ENCODE measurements at places on chromosomes 13 and 19.

- no peak for DNase-seq
These were observed 8.3 kb downstream of the ATP8A2 start for GRCh38 chr13:25380082-25380481.

DNA sequence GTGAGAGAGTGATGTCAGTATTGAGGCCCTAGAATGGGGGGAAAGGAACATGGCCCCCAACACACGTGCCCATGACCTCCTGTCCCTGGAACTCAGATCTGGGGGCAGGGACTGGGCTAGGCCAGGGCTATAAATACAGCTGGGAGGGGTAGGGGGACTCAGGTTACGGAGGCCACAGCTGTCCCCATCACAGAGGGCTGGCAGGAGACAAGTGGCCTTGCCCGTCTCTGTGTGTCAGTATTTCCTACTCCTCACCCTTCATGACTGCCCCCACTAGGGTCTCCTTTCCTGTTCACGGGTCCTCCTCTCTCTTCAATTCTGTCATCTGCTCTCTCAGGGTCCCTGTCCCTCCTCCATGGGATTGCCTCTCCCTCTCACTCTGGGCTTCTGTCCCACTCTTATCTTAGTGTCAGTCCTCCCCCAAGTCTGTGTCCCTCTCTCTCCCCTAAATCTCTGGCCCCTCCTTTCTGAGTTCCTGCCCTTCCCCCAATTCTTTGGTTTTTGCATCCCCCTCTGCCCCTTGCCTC lies 687 bp upstream of the HRC start:
- DNase-seq: no peak

DNA sequence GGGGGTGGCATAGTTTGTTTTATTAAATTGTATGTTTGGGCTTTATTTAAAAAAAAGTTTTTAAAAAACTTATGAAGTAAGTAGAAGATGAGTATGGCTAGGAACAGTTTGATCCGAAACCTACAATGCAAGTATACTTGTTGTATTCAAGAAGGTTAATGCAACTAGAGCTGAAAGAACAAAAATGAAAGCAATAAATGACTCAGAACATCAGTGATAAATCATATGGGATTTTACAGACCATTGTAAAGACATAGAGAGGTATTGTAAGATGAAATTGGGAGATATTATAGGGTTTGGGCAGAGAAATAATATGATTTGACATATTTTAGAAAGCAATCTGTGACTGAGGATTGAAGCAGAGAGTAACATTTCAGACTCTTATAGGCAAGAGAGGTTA lies 1135.3 kb downstream of the SLITRK5 start:
- DNase-seq: no peak

- DNase-seq: no peak
These were observed 459 bp downstream of the PRAM1 start for GRCh38 chr19:8501981-8502380.

DNA sequence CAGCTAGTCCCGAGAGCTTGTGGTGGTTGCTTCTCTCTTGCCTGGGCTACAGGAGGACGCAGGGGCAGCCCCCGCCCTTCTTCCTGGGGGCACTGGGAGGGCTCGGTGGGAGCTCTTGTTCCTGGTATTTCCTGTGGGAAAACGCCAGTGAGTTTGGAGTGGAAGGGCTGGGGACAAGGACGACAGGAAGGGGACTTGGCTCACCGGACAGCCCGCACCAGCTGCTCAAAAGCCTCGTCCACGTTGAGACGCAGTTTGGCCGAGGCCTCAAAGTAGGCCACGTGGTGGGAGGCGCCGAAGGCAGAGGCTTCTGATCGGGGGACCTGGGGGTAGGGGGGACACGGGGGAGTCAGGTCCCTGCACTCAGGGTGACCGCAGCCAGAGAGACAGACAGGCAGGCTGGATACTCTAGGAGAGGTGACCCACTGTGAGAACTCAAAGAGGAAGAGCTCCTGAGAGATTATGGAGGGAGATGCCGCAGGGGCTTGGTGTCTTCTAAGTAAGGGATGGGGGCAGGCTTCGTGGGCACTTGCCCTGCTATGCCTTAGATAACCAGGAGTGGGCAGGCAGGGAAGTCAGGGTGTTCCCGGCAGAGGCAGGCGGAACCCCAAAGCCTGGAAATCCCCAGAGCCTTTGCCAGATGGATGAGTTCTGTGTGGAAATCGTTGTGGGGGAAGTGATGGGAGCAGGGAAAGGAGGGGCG lies 4.3 kb downstream of the RRAS start:
- DNase-seq: no peak

DNA sequence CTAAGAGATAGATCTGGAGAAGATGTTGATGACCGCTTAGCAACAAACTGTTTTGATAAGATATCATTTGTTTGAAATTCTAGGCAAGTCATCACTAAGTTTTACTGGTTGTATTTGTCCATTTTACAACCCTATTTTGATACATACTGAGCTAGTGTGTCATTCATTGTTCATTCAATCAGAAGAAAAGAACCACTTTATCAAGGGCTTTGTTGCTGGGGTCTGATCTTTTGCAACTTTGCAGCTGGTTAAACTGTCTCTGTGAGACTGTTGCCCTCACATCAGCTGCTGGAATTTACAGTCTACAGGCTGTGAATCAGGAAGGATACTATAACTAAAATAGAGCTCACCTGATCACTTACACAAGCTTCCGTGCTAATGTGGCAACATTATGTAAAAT lies 290.5 kb downstream of the RFC3 start:
- no peak for DNase-seq

DNA sequence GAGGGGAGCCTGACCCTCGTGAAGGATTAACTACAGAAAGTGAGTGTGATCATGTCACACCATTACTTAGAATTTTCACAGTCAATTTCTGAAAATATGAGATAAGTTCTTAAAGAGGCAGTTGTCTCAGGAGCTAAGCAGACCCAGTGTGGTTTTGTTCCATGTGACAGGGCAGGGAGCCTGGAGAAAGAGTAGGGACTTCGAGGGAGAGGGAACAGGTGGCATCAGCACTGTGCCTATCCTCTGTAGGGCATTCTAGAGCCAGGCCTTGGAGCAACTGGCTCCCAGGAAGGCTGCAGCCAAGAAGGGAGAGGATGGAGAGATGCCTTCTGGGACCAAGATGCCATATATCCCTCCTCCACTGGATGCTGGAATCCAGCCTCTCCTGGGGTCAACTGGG lies 183.0 kb downstream of the TSHZ3 start:
- DNase-seq: no peak

- no peak for DNase-seq
These were observed 32.8 kb downstream of the ELF1 start for GRCh38 chr13:40986101-40986856.

DNA sequence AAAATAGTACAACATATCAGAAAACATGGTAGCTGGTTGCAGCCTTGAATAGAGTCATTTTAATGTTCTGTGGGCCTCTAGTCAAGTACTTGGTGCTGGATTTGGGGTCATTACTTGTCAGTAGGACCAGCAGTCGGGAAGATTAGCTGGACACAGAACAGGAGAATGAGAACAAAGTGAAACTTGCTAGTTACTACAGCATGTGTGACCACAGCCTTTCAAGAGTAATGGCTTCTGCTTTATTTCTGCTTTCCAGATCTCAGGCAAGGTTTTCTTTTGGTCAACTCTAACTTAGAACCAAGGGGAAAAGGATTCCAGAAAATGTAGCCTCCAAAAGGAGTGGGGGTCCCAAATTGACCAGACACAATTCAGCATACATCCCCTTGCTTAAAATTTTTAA lies 17.1 kb upstream of the VWA8 start:
- DNase-seq: no peak

Measured in cortex of kidney (tissue), 1 donor.